GM12892 (cell line): ENCODE measurements at places on chromosomes 2 and 18.

DNA sequence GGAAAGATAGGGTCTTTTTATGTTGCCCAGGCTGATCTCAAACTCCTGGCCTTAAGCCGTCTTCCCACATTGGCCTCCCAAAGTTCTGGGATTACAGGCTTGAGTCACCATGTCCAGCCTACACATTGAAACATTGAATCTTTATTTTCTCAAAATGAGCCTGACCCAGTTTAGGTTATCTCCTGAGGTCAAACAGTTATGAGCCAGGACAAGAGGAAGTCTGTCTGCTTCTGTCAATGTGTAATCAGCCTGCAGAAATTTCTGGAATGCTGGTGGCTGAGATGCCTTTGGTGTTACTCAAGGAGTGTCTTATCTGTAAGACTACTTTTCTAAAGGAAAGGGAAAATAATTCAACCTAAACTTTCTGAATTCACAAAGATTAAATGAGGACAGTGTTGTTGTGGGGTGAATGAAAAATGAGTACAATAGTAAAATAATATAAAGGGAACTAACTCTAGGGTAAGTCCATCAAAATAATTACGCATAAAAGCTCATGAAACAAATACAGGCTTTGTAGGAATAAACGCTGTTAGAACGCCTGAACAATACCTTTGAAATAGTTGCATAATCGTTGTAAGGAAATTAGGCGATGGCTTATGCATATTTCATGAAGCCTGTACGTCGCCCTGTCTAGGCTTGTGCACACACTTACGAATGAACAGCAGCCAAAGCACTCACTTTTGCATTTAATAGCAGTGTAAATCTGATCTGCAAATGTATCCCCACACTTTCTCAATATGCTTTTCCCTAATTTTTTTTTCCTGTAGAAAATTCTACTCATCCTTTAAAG lies 260.8 kb downstream of the RDH14 start:
- no peak for DNase-seq

GRCh38 chr2:200873560-200873959 lies 9.1 kb upstream of the CLK1 start:
- DNase-seq: no peak

- DNase-seq: no peak
These were observed 117.4 kb downstream of the PIK3C3 start for GRCh38 chr18:42072407-42072806.

GRCh38 chr2:12642859-12643258 lies 73.9 kb upstream of the TRIB2 start:
- DNase-seq: no peak

- peak; percentile 90 for DNase-seq
These were observed 1.9 kb downstream of the PRSS56 start for GRCh38 chr2:232521959-232522622.

- no peak for DNase-seq
These were observed 233.3 kb downstream of the RAB3GAP1 start for GRCh38 chr2:135285391-135285790.

DNA sequence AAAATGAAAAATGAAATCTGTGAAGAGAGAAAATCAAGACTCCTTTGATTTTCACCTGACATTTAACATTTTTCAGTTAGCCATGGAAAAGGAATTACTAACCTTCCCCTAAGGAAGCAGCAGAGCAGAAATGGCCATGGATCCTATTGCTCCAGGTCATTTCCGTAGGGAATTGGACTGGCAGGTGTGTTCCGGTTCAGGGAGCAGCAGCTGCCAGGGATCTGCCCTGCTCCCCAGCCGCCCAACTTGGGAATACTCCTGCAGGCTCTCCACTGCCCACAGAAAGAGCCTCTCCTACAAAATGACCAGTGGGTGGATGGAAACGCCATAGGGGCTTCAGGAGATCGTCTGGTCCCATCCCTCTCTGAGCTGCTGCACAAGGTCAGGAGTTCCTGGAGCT lies 86.0 kb upstream of the MAPK4 start:
- no peak for DNase-seq

DNA sequence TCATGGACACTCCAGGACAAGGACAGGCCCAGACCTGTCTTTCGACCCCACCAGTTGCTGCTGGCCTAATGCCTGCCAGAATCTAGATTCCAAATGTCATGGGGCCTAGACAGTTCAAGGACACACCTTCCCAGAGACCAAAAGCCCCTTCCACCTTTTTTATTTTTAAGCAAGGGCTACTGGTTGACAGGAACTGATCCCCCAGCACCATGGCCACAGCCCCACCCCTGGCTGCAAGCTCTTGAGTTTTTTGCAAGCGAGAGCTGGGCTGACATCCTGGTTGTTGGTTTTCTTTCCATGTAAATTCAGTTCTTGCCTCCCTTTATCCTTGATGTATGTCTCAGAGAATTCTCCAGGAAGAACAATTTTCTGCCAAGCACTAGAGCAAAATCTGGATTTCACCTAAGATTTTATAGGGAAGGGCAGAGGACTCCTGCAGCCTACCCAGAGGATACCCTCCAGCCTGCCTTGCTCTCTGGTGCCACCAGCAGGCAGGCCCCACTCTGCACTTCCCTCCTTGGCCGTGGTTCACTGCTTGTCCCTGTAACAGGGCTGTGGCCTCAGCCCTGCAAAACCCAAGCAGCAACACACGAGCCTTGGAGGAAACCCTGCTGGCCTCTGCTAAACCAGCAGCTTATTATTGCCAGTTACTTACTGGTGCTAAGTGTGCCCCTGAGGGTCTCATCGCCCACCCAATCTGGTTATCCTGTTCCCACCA lies 97.7 kb downstream of the TWIST2 start:
- no peak for DNase-seq

- DNase-seq: no peak
These were observed 10.6 kb upstream of the POMC start for GRCh38 chr2:25178976-25179375.

DNA sequence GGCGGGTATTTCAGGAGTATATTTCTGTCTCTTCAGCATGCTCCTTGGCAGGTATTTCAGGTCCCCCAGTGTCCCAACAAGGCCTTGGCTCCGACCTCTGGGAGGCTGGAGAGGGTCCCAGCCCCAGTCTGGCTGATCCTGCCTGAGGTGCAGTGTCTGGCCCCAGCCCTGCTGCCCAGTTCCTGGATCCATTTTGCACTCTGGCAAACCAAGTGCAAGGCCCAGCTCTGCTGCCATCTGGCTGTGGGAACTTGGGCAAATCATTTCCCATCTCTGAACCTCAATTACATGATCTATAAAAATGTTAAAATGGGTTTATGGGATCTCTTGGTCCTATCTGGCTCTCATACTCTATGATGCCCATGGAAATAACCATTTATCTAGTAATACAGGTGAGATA lies 63.6 kb downstream of the ZBTB7C start:
- DNase-seq: no peak

- no peak for DNase-seq
These were observed 61.9 kb upstream of the RND3 start for GRCh38 chr2:150549381-150549780.

GRCh38 chr2:127032621-127033020 lies 74.3 kb downstream of the BIN1 start:
- no peak for DNase-seq

GRCh38 chr2:70979626-70980025 lies 1.2 kb downstream of the ANKRD53 start:
- DNase-seq: no peak

GRCh38 chr2:123953846-123954245 lies 71.2 kb upstream of the CNTNAP5 start:
- no peak for DNase-seq

GRCh38 chr2:188391354-188391753 lies 99.7 kb downstream of the GULP1 start:
- DNase-seq: no peak

GRCh38 chr2:207409517-207409916 lies 120.2 kb upstream of the CREB1 start:
- DNase-seq: no peak

DNA sequence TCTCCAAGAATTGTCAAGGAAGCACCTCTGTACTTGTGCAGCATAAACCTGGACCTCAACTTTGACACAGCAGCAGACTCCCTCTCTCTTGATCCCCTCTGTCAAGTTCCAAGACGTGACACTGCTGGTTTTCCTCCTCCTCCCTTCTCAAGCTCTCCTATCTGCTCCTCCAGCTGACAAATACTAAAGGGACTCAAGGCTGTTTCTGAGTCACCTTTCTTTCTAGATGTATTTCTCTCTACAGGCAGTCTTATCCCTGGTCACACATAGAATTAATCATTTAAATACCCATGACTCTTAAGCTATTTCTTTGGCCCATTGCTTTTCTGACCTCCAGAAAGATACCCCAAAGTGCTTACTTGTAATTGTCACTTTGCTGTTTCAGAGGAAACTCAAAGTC lies 53.5 kb downstream of the SEPTIN10 start:
- DNase-seq: no peak

- DNase-seq: no peak
These were observed 326.2 kb downstream of the PDE11A start for GRCh38 chr2:177746358-177746757.

DNA sequence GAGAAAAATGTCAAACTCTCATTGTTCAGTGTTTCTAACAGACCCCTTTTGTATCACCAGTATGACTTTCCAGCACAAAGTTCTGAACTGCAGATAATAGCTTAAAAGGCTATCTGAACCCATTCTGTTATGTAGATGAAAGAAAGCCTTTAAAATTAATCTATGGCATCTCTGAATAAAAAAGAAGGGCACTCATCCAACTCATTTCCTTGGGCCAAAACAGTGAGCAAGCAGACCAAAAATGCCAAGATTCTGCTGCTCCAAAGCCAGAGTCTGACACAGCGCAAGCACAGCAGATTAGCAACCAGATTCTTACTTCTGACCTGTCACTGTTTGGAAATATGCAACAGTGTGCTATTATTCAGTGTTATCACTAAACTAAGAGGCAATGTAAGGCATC lies 22.6 kb upstream of the ITGA6 start:
- DNase-seq: no peak

DNA sequence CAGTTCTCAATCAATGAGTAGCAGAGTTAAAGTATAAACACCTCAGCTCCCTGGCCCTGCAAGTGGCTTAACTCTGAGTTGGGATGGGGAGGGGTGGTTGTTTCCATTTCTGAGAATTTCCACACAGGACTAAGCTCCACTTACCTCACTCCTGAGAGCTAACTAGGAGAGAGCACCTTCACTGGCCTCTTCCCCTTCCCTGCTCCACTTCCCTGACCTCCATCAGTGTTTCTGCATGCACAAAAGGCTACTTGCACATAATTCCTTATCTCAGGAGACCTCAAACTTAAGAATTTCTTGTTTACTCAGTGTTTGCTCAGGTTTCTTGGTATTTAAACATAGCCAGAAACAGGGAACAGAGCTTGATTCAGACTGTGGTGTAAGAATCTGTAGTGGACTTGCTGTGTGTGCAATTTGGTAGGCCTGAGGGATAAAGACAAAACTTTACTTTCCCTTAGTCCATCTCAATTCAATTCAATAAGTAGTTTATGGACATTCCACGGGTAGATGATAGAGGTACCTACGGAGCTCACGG lies 97.2 kb downstream of the PID1 start:
- no peak for DNase-seq

- DNase-seq: no peak
These were observed 122.5 kb upstream of the NCKAP5 start for GRCh38 chr2:133690780-133691179.

DNA sequence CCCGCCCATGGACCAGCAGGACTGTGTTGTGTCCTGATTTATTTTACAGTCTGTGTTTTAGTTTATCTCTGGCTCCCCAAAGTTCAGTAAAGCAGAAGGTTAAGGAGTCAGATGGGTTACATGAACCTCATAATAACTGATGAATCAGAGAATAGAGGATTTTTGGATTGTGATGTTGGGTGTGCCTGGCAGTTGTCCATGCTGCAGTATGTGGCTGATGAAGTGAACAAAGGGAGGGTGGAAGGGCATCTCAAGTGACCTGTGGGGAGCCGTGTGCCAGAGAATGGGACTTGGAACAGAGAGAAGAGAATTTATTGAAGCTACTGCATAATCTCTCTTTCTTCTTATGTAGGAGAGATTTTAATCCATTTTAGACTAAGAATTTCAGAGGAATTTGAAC lies 145.5 kb downstream of the MAP4K4 start:
- DNase-seq: no peak

DNA sequence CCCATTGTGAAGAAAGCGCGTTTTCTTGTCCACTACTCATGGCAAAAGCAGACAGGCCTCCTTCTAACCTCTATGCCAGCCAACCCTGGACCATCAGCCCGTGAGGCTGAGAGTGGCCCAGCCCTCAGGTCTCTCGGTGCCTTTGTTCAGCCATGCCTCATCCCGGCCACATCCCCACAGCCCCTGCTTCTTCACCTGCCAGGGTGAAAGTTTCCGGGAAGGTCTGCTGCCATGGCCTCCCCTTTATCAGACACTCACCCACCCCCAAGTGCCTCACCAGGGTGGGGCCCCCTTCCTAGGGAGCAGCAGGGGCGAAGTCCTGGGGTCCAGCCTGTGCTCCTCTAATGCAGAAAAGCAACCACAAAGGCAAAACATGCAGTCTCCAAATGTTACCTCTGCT lies 478.4 kb upstream of the SALL3 start:
- DNase-seq: no peak

GRCh38 chr2:174666312-174666711 lies 68.7 kb upstream of the WIPF1 start:
- DNase-seq: no peak

- no peak for DNase-seq
These were observed 366.8 kb downstream of the TGIF1 start for GRCh38 chr18:3816610-3817363.

- no peak for DNase-seq
These were observed 179.4 kb downstream of the LCLAT1 start for GRCh38 chr2:30626397-30626796.

- DNase-seq: no peak
These were observed 70.9 kb downstream of the PTRHD1 start for GRCh38 chr2:24722141-24722790.

- no peak for DNase-seq
These were observed 219.5 kb downstream of the SOX11 start for GRCh38 chr2:5911718-5912117.

GRCh38 chr2:172845028-172845630 lies 109.5 kb downstream of the RAPGEF4 start:
- DNase-seq: no peak

- DNase-seq: no peak
These were observed 41.3 kb upstream of the SNED1 start for GRCh38 chr2:240956935-240957655.

GRCh38 chr2:129957891-129958290 lies 21.6 kb upstream of the RAB6C start:
- DNase-seq: no peak

DNA sequence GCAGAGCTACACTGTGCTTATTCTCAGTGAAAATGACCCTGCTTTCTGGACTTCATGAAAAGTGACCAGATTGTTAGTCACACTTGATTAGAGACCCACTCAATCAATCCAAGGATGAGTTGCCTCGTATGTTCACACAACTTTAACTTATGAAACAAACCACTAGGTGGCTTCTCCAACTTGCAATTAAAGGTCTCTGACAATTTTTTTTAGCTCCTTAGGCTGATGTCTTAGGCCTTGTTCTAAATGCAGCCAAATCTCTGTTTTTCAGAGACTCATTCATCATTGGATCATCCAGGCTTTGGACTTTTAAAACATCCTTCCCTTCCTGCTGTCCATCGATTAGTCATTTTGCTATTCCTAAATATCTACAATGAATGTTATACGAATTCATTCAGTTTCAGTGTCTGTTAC lies 63.4 kb downstream of the MREG start:
- DNase-seq: no peak

- peak; percentile 71 for DNase-seq
These were observed 133.1 kb downstream of the NFATC1 start for GRCh38 chr18:79528846-79529245.

GRCh38 chr2:203631068-203631757 lies 75.2 kb upstream of the CD28 start:
- no peak for DNase-seq
